Camera-type eye (tissue), 1 donor: ENCODE measurements at places on chromosomes 6 and 20. TPM values are rescaled to one million over a fixed set of nuclear protein-coding genes. Genes with fewer than 3 reads are reported as not detected.

SIRPG gene
- total RNA-seq: not detected

PROCR gene
- 22.7 TPM for total RNA-seq

LST1 gene
- 11.2 TPM for total RNA-seq

IYD gene
- not detected for total RNA-seq

FLRT3 gene
- 32.1 TPM for total RNA-seq

KCNK16 gene
- not detected for total RNA-seq

CD83 gene
- total RNA-seq: 12.7 TPM

GSTA2 gene
- total RNA-seq: not detected

OPRM1 gene
- 1.4 TPM for total RNA-seq

TXLNB gene
- 13.7 TPM for total RNA-seq
